Left renal pelvis (tissue), 4 donors: ENCODE measurements at places on chromosomes 1 and 21.

DNA sequence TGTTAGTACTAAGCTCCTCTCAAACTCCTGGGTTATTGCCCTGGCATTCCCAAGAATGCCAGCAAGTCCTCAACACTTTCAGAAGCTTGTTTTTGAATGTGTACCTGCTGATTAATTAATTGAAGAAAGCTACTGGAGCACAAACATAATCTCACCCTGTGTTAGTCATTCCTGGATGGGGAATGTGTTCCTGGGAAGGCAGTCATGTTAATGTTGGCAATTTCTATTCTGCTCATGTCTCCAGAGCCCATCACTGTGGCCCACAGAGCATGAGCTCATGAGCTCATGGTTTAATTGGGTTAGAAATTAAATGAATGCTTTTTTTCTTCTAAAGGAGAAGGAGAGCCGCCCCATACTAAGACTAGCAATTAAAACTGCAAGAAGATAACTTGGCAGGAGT is 31.9 kb upstream of the KCNA3 start:
- no peak for DNase-seq

- no peak for DNase-seq
Observed at GRCh38 chr1:215143497-215143896, 61.0 kb downstream of the KCNK2 start.

DNA sequence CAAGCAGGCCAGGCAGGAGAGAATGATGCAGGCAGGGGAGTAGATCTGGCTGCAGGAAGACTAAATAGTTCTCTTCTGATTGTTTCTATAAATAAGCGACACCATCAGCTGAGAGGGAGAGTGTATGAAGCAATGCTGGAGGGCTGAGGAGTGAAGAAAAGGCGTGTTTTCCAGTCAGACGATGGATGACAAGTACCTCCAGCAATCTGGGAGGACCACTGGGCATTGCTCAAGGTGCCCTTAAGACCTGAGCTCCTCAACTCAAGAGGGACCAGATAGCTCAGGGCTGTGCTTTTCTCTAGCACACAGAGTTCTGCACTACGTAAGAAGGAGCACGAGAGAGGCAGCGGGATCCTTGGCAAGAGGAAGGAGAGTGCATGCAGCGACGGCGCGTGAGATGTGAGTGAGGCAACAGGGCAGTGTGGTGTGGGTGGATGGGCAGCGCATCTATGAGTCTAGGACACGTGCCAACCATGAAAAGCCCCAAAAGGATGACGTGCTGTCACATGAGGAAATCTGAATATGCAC is 36.0 kb downstream of the PABPC4 start:
- no peak for DNase-seq

- DNase-seq, result no peak
Observed at GRCh38 chr1:227895828-227896685, 51.7 kb downstream of the WNT9A start.

DNA sequence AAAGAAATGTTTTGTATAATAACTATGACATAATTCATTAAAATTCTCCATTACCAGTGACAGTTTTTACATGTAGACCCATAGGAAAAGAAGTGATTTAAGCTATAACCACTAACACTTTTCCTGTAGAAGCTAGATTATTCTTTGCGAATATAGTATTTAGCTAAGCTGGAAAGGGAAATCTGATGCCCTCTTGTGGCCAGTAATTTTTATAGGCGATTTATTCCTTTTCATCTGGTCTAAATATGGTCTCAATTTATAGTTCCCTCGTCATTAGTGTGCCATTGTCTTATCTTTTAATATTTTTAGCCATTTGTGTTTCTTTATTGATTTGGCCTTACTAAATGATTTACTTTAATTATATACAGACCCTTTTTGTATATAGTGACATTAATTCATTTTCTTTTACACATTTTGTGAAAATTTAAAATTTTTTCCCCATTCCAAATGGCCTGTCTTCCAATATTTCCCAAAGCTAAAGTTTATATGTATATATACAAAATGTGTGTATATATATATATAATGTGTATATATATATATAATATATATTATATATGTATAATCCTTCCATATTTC is 26.7 kb downstream of the BTG3 start:
- peak; percentile 12 for DNase-seq
